HTR-8/SVneo (cell line): ENCODE measurements at places on chromosomes 13 and 19.

GRCh38 chr19:55648585-55649267 is 714 bp downstream of the CCDC106 start:
- no peak for DNase-seq

DNA sequence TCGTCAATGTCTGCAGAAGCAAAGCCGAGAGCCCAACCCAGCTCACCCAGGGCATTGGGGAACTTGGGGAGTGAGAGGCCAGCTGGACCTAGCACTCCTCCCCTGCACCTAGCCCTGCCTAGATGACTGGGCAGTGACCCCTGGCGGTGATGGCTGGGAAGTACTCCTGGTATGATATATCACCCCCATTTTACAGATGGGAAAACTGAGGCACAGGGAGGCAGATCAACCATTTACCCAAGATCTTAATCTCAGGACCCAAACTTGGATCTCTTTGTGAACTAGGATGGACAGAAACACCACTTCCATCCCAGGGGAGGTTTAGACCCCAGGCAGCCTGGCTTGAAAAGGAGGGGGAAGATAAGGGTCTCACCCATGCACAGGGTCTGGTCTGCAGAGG is 43.5 kb downstream of the CCL25 start:
- DNase-seq: no peak

DNA sequence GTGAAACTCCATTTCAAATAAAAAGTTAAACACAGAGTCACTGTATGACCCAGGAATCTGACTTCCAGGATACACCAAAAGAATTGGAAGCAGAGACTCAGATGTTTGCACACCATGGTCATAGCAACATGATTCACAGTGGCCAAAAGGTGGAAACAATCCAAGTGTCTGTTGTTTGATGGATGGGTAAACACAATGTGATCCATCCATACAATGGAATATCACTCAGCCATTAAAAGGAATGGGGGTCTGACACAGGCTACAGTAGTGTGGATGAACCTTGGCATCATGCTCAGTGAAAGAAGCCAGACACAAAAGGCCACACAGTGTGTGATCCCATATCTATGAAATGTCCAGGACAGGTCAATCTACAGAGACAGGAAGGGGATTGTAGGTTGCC is 174.3 kb downstream of the PTPRS start:
- no peak for DNase-seq

GRCh38 chr13:102911336-102911735 is 65.5 kb downstream of the ERCC5 start:
- no peak for DNase-seq

- no peak for DNase-seq
Measured at GRCh38 chr19:44598880-44599279, 14.5 kb upstream of the IGSF23 start.

GRCh38 chr13:90329641-90330040 is 1017.8 kb upstream of the MIR17HG start:
- DNase-seq: no peak

- no peak for DNase-seq
Measured at GRCh38 chr19:41076286-41076685, 12.0 kb upstream of the CYP2A13 start.

GRCh38 chr13:42876270-42876714 is 94.9 kb downstream of the FAM216B start:
- DNase-seq: no peak

- no peak for DNase-seq
Measured at GRCh38 chr13:96816261-96816660, 178.0 kb downstream of the OXGR1 start.

GRCh38 chr13:55577847-55578210 is 1562.9 kb upstream of the PRR20A start:
- DNase-seq: no peak

DNA sequence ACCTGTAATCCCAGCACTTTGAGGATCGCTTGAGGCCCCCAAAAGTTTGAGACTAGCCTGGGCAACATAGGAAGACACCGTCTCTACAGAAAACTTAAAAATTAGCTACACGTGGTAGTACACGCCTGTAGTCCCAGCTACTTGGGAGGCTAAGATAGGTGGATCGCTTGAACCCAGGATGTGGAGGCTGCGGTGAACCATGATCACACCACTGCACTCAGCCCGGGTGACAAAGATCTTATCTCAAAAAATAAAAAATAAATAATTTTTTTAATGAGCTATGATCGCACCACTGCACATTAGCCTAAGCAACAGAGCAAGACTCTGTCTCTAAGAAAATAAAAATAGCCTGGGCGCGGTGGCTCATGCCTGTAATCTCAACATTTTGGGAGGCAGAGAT is 6.6 kb downstream of the RCBTB2 start:
- no peak for DNase-seq
